ENCODE measurements at places on chromosomes 3 and 15.

DNA sequence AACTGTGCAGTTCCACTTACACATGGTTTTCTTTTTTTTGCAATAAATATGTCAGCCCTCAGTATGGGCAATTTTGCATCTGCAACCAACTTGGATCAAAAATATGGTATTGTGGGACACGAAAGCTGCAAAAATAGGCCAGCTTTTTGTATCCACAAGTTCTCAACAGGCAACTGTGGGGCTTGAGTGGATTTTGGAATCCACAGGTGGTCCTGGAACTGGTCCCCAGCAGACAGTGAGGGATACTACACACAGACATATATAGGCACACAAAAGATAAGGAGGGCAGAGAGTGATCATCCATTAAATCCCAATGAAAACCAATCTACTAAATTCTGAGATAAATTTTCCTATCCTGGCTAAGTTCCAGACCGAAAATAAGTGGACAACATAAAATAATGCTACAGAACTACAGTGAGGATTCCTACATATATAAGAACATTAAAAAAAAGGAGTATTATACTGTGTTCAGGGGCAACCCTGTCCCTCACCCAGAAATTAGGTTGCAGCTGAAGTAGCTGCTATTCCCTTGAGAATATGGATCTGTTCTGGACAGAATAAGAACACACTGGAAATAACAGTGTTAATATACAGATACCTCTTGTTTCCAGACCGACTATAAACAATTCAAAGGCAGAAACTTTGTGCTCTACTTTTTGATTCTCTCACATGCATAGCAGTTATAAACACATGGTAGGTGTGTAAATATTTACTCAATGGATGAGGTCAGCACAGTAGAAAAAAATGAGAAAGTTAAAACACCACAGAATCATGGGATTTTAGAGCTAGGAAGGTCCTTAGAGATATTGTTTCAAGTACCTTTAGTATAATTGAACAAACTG is 25.4 kb downstream of the DENND4A start:
- no peak for DNase-seq

DNA sequence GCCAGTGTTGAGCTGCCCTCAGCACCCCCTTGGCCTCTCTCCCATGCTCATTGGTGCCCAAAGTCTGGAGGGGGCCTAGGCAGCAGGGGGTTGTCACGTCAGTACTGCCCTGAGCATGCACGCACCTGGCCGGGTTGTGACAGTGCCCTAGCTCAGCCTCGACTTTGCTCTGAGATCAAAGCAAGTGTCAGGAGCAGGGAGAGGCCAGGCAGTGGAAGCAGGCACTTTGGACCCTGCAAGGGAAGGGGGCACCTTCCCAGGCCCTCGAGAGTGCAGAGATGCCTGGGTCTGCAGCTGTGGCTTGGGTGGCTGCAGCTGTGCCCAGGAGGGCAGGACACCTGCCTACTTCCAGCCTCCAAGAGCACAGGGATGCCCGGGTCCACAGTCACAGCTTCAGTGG is 561.3 kb downstream of the NLGN1 start:
- DNase-seq, result no peak

GRCh38 chr3:98005438-98005837 is 29.7 kb downstream of the GABRR3 start:
- no peak for DNase-seq

- DNase-seq, result no peak
Observed at GRCh38 chr3:173913974-173914421, 516.5 kb downstream of the NLGN1 start.

- DNase-seq, result no peak
Observed at GRCh38 chr3:187263270-187263669, 28.3 kb downstream of the MASP1 start.

DNA sequence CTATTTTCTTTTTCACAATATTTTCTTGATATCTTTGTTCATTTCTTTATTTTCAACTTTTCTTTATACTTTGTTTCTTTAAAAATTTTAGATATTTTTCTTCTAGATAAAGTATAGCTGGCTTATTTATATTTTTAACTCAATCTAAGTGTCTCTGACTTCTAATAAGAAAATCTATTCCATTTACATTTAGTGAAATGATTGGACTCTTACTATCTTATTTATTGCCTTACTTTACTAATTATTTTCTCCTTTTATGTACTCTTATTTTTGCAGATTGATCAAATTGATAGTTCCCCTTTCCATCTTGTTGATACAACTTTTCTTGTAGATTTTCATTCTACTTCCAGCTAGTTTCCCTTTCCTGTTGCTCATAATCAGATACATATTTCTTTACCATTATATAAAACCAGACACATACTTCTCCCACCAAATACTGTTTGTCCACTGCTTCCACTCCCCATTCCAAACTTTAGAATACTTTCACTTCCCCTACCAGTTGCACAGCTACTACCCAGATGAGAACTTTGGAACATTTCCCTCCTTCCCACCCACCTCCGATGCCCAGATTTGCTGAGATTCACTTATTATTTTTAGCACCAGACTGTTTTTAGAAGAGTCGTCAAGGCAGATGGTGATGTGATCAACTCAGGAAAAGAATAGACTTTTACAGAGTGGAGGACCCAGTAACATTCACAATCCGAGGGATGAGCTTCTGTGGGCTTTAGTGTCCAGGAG is 151.5 kb downstream of the LIPC start:
- DNase-seq, result no peak

GRCh38 chr3:186985661-186986364 is 55.5 kb downstream of the ST6GAL1 start:
- DNase-seq, result no peak
